Activated T-helper 1 cell treated with anti-CD3 and anti-CD28 coated beads, Interleukin-12 subunit alpha, Interleukin-12 subunit beta, Interleukin-2, Interleukin-4 antibody, amounts not matched to agents 30 ng/mL and 10 ng/mL and 1 ng/mL, durations not matched to agents 14 hours and 24 hours and 36 hours (primary cell): ENCODE measurements at places on chromosomes 5 and 9.

DNA sequence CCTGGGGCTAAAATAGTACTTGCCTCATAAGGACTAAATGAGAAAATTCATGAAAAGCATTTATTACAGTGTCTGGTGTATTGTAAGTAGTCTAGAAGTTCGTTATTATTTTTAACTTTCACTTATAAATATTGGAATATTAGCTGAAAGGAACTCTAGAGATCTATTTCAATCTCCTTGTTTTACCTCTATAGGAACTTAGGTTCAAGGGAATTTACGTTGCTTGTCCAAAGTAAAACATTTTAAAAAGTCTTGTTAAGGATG, 55.5 kb downstream of the GARNL3 start:
- H3K27me3 ChIP-seq, result peaks cover 18% of the 10 kb centered on the region
- no peaks in the 10 kb centered on the region for H3K4me1 ChIP-seq

- H3K4me3 ChIP-seq, result no peak overlapping the region
- peaks cover 1% of the 10 kb centered on the region for H3K36me3 ChIP-seq
- no peak overlapping the region for H3K27ac ChIP-seq
- no peaks in the 10 kb centered on the region for H3K4me1 ChIP-seq
- H3K27me3 ChIP-seq, result no peaks in the 10 kb centered on the region
Observed at GRCh38 chr5:18720002-18720401, 1085.7 kb downstream of the TAF11L14 start.

GRCh38 chr5:124662181-124662781, 84.2 kb downstream of the ZNF608 start:
- no peak overlapping the region for H3K27ac ChIP-seq
- no peaks in the 10 kb centered on the region for H3K4me1 ChIP-seq
- H3K27me3 ChIP-seq, result no peaks in the 10 kb centered on the region
- H3K4me3 ChIP-seq, result no peak overlapping the region
- DNase-seq, result no peak
- no peaks in the 10 kb centered on the region for H3K36me3 ChIP-seq

DNA sequence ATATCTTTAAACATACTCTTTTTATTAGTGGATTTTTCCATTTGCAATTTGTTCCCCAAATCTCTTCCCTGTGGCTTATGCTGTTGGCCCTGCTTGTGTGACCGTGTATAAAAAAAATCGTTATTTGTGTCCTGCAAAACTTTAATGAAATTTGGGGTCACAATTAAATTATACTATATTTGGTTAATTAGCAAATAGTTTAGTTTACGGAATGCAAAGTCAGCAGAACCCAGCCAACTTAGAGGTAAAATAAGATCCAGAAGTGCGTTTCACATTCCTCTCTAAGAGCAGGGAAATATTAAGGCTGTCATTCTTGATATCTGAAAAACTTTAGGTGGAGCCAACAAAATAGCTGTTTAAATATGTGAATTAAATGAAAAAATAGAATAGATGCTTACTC, 2023.5 kb upstream of the WWC1 start:
- no peak for DNase-seq
- H3K27me3 ChIP-seq, result no peaks in the 10 kb centered on the region
- H3K36me3 ChIP-seq, result no peaks in the 10 kb centered on the region
- no peak overlapping the region for H3K4me3 ChIP-seq
- H3K4me1 ChIP-seq, result no peaks in the 10 kb centered on the region

GRCh38 chr9:108167136-108167900, 677.7 kb upstream of the KLF4 start:
- H3K4me3 ChIP-seq, result no peak overlapping the region
- H3K27ac ChIP-seq, result no peak overlapping the region
- H3K36me3 ChIP-seq, result no peaks in the 10 kb centered on the region
- H3K4me1 ChIP-seq, result no peaks in the 10 kb centered on the region
- DNase-seq, result no peak

- DNase-seq, result no peak
- H3K36me3 ChIP-seq, result no peaks in the 10 kb centered on the region
- H3K27me3 ChIP-seq, result no peaks in the 10 kb centered on the region
- H3K4me3 ChIP-seq, result no peak overlapping the region
Observed at GRCh38 chr5:130141659-130142320, 237.5 kb downstream of the CHSY3 start.
